NCI-H1417 (cell line): ENCODE measurements at places on chromosomes 2 and 18.

DNA sequence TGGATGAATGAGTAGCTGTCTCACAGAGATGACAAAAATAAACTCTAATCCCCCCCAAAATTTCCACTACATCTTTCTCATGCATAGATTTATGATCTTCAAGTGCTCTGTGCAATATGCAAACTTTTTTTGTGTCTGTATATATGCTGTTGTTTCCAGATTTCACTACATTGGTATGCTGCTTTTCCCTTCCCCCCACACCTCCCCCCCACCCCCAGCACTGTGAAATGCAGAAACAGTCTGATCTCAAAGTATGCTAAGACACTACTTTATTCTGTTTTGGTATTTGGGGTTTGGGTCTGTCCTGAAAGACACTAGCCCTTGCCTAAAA lies 524 bp upstream of the KLHL14 start:
- no peak for DNase-seq

DNA sequence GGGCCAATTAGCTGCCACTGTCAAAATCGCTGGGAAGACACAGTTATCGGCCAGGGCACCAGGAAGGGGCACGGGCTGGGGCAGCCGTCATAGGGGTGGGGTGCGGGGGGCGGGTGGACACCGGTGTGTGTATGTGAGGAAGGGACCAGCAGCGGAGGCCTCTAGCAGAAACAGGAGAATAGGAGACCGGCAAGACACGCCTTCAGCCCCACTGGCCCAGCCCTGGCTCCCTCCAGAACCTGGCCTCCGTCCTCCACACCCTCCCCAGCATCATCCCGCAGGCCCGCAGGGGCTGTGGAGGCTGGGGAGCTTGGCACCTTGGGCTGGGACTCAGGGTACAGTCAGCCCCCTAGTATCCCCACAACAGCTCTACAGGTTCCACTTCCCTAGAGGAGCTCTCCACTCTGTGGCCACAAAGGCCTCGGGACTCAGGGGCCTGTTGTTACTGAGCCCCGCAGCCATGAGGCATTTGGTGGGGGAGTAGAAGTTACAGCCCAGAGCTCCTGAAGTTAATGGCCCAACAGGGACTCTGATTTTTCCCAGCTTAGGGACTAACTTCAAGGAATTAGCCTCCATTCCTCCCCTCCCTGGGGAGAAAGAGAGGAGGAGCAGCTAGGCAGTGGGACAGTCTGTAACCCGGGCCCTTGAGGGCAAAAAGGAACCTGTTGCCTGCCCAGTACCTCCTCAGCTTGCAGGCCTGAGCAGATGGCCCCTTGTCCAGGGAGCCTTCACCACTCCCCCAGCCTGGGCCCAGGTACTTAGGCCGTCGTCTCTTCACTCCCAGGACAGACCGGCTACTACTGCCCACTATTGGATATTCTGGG lies 19.9 kb downstream of the SH2D6 start:
- DNase-seq = peak; percentile 60

DNA sequence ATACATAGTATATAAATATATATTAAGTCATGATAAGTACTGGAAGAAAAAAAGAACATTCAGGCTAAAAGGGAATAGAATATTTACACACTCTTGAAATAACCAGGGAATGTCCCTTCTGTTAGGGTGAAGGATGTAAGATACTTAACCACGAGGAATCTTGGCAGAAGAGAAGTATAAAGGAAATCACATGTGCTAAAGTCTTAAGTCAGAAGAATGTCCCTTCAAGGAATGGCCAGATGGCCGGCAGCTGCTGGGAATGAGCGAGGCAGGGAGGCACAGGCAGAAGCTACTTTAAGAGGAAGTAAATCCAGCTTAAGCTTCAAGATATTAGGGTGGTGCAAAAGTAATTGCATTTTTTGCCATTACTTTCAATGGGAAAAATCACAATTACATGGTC lies 5.5 kb downstream of the CCDC102B start:
- no peak for DNase-seq

DNA sequence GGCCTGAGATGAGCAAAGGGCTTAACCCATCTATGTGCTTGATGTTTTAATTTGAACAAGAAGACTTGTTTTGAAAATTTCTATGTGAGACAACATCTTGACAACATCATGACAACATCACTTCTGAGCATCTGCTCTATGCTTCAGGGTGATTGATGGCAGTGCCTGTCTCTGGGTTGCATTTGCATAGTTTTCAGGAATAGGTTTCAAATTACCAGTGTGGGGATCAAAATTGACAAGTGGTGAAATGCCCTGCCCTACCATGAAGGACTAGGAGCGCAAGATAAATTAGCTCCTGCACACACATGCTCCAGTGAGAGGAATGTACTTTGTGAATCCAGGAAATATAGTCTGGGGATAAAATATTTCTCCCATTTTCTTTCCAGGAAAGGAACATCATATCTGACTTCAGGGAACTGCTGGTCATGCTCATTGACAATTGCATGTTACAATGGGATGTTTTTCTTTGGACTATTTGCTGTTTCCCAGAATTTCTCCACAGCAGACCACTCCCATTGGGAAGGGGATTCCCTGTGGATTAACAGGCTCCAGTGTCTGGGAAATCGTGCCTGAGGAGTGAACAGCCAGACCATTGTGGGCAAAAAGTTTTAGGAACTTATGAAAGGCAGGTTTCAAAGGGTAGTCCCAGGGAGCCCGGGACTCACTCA lies 45.3 kb upstream of the IL1R2 start:
- DNase-seq = no peak

- no peak for DNase-seq
Measured at GRCh38 chr2:80329491-80329890, 24.9 kb upstream of the LRRTM1 start.

DNA sequence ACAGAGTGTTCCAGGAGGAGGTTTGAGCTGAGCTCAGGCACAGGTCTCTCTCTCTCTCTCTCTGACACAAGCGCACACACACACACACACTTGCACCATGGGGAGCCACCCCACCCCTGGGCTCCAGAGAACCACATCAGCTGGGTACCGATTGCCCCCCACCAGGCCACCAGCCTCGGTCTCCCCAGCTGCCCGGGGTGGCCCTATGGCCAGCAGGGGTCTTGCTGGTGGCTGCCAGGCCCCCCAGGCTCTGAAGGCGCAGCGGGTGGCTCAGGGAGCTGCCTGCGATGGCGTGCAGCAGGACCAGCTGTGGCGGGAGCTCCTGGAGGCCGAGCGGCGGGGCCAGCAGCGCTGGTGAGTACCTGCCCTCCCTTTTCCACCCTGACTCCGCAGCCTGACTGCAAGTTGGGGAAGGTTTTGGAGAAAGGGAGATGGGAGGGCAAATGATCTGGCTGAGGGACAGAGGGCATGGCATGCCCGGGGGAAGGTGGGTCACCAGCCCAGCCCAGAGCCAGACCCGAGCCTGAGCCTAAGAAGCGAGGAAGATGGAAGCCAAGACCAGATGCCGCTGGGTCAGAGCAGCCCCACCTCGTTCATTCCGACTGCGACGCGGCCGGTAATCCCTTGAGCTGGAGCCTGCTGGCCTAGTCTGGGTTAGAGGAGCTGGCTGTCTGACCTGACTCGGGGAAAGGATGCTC lies 21.9 kb upstream of the SLC66A3 start:
- DNase-seq = no peak

DNA sequence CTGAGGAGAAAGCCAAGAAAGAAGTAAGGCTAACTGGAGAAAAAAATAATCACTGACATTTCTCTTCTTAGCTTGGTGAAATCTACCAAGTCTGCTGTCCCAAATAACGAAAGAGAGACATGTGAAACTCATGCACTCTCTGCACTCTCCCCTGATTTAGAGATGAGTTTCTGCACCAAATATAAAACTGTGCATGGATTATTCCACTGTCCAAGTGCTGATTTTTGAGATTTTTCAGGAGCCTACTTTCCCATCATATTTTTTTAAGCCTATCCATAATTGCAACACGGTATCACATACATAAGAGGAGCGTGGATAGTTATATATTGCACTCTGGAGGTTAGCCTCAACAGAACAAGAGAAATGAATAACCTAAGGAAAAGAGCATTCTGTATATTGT lies 10.0 kb upstream of the RIT2 start:
- no peak for DNase-seq

DNA sequence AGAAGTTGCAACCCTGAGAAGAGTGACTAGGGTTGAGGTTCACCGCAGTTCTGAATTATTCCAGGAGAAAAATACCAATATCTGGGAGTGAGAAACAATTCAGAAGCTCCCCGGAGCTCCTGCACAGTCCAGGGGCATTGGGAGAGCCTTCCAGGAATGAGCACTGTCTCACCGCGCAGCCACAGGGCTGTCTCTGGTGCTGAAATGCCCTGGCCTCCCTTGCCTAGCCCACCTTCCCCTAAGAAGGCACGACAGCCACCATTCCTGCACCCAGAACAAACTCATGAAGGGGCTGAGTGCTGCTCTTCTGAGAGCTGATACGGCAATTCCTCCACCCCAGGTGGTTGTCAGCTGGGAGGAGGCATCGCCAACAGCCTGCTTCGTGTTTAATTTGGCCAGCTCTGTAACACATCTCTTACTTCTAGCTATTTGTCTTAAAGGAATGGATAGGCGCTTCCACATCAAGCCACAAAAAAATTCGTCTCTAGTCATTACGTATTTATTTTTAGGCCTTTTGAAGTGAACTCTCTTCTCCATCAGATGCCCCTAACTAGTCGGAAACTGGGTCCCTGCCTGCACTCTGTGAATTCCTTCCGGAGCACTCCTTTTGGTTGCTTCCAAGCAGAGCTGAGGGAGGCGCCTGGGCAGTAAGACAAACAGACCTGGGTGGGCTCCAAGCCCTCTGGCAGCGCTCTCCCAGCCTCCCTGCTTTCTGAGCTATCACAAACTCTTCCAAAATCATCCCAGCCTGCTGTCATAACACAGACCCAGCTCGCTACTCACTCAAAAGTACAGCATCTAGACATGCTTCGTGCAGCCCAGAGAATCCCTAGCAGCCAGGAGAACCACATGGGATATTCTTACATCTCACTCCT lies 120.5 kb upstream of the CCDC68 start:
- no peak for DNase-seq

- no peak for DNase-seq
Measured at GRCh38 chr2:35864141-35864540, 491.4 kb upstream of the CRIM1 start.

DNA sequence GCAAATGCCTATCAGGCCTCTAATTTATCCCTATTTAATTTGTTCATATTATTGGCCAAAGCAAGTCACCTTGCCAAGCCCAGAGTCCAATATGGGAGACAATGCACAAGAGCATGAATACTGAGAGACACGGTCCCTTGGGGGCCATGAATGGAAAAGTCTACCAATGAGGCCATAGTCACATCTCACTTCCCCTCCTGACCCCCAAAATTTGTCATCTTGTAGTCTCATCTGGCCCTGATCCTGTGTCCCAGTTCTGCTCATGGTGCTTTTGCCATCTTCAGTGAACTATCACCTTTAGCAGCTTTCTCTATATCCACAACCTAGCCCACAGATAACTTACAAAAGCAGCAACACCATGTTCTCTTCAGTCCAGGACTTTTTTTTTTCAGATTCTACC lies 302.7 kb upstream of the MGAT5 start:
- DNase-seq = no peak

DNA sequence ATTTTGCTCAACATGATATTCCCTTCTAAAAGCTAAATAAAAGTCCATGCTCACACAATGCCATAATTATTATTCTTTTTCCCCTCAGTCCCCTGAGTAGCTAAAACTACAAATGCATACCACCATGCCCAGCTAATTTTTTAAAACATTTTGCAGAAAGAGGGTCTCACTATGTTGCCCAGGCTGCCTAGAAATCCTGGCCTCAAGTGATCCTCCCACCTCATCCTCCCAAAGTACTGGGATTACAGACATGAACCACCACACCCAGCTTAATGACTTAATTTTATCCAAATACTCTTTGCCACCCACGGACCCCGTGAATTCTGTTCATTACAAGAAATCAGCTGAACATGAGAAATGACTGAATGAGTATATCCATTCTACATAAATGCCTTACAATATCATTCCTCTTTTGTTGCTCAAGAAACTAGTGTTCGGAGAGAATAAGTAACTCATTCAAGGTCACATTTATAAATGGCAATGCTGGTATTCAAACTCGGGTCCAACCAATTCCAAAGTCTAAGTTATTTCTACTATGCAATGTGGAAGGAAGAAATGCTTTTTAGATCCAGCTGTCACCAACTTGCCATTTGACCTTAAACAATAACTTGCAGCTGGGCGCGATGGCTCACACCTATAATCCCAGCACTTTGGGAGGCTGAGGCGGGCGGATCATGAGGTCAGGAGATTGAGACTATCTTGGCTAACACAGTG lies 59.8 kb downstream of the NOL10 start:
- no peak for DNase-seq

- no peak for DNase-seq
Measured at GRCh38 chr18:39380866-39381265, 1815.3 kb upstream of the CELF4 start.

DNA sequence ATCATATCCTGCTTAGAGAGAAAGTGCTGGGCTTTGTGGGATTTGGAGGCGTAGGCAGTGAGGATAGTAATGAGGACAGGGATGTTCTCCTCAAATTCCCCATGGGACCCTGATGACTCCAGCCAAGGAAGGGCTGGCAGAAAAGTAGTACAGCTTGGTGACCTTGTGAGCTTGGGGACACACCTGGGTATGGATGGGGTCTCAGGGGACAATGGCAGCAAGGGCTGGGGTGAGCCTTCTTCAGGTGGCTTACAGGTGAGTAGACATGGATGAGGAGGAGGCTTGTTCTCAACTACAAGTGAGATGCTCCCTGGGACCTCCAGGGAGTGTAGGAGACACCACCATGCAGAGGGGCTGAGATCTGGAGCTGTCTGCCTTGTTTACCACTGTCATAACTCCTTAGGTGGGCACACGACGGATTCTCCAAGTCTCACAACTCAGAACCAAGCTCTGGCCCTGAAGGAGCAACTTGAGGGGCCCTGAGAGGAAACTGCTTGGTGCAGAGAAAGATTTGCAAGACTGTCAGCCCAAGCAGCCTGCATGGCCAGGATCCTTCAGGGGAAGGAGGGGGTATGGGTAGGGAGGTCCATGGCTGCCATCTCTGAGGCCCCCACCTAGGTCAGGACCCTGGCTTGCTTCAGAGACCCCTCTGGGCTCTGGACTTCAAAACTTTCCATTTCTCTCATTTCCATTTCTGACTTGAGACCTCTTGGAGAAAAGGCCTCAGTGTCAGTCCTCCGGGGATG lies 262.8 kb downstream of the DYSF start:
- DNase-seq = no peak

- DNase-seq = no peak
Measured at GRCh38 chr18:55018602-55019001, 59.3 kb upstream of the CCDC68 start.

GRCh38 chr18:27673861-27674260 lies 488.8 kb upstream of the CHST9 start:
- no peak for DNase-seq

- no peak for DNase-seq
Measured at GRCh38 chr2:217940261-217941220, 62.3 kb downstream of the TNS1 start.

DNA sequence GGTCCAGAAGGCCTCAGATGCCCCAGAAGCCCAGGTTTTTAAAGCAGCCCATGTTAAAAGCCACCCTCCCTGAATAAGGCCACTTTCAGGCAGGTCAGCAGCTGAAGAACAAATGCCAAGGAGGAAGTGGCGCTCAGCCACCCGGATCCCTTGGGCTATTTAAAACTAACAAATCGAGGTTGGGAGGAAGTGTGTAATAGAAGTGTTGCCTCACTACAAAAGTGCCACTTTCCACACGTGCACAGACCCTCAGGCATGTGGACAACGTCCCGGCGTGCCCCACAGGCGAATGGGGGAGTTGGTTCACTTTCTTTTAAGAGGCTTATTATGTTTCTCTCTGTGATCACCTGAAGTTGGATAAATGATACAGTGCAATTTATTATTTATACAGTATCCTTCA lies 173.8 kb upstream of the SALL3 start:
- DNase-seq = no peak
